ENCODE measurements at places on chromosomes 11 and 22.

DNA sequence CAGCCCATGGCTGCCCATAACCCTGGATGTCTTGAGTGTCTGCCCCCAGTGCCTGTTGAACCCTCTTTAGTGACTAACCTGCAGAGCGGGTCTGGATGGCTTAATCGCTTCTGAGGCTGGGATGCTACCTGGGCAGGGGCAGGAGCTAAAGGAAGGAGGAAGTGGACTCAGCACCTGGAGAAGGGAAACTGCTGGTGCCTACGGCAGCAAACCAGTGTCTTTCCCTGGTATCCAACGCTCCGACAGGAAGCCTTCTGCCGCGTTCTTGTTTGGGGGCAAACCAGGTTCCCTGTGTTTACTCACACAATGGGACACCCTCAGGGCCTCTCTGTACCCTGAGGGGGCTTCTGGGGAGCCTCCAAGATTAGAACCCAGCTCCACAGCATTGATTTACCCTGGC, 38.1 kb upstream of the B3GAT1 start:
- DNase-seq: no peak

- no peak for DNase-seq
These were observed 437.5 kb downstream of the NTM start for GRCh38 chr11:131807876-131808275.

- DNase-seq: no peak
These were observed 28.0 kb upstream of the IL17RA start for GRCh38 chr22:17056807-17057206.

- no peak for DNase-seq
These were observed 1.0 kb upstream of the DRD4 start for GRCh38 chr11:635945-636510.

DNA sequence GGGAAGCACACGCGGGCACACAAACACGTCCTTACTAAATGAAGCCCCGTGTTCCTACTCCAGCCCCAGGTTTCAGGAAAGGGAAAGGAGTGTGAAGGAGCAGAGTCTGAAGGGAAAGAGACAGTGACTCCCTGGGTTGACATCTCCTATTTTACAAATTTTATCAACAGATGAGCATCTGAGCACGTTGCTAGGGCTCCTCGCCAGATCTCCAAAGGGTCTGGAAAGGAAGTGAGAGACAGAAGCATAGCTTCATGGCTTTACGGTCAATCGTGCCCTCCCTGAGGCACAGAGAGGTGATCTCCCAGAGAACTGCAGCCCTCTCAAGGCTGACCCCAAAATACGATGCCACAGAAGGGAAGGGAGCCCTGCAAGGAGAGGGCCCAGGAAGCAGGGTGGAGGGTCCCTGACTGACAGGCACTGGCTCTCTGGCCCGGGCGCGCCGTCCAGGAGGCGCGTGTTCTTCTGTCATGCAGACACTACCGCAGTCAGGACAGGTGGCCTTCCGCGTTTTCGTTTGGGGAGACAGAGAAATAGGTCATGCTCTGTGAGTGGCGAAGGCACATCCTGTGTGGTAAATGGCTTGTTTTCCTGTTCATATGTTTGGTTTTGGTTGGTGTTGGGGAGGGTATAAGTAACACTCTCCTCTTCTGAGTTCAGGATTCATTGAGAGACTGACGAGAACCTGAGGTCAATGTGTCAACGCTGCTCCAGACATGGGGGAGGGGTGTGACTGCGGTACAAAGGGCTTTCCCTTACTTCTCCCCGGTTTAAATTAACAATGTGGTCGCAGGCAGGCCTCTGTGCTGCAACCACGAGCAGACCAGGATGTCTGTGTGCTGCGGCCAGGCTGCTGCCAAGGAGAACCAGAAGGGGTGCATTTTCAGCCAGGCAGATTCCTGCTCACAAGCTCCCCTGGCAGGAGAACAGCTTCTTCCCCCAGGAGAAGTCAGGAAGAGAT, 813.3 kb downstream of the OPCML start:
- DNase-seq: no peak

DNA sequence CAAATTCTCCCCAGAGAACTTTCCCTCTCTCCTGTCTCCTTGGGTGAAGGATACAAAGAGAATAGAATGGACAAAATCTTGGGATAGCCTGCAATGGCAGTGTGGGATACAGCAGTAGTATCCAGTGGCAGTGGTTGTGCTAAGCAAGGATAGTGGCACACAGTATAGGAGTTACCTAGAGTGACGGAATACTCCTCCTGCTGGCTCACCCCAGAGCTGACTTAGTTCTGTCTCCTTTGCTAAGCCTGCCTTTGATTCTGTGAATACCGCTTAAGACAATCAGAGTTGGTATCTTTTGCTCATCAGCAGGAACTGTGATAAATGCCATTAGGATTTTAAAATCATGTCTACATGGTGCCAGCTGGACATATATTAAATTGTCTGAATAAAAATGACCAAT, 404.3 kb downstream of the JRKL start:
- no peak for DNase-seq

DNA sequence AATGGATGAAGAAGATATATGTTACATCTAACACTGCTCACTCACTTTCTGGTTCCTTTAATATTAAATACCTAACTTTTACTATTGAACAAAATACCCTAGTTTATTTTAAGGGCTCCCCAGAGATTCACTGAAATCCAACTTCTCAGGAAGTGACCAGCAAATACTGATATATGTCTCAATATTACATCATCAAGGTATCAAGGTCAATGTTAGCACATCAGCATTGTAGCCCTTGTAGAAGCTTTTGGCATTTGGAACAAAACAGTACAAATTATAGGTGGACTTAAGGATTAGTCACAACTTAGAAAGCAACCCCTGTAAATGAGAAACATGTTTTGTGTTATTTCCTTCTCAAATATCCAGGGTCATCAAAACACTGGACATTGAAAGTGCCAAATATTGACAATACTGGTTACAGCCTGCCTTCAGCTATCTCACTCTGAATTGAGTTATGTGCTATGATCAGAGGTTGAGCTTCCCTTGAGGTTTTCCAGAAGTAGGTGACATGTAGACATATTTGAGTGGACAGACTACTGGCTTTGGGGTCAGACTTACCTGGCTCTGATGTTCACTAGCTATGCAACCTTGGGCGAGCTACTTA, 1.9 kb upstream of the ATL3 start:
- no peak for DNase-seq

GRCh38 chr11:113626736-113627135, 79.4 kb downstream of the TMPRSS5 start:
- no peak for DNase-seq

All from NCI-H345 (cell line).